ENCODE measurements at places on chromosomes 7 and 10.
A peak's percentile ranks its signal among the peaks of the same experiment; 100 is the strongest.

DNA sequence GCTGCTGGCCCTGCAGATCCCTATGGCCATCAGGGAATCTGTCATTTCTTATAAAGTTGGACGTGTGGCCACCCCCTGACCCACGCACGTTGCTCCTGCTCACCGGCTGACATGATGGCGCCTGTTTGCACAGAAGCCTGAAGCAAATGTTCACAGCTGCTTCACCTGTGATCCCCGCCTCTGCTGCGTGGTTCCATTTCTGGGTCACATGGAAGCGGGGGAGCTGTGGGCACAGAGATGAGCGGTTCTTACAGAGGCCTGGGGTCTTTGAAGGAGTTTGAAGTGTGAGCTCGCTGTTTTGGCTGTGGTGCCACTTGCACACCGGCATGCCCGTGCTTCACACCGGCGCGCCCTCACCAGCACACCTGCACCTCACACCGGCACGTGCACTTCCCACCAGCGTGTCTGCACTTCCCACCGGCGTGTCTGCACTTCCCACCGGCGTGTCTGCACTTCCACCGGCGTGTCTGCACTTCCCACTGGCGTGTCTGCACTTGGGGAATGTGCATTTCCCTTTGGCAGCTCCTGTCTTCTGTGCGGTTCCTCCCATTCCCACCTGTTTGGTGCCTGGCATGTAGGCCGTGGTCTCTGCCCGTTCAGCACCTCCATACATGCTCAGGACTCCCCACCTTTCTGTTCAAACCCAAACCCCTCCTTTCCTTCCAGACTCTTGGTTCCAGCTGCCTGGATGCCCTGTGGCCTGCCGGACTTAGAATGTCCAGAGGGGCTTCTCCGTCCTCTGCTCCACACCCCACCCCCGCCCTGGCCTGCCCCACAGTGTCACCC lies 86.7 kb downstream of the INPP5A start:
- no peak for DNase-seq

- DNase-seq: no peak
Measured at GRCh38 chr10:131767716-131768115, 133.1 kb upstream of the PPP2R2D start.

DNA sequence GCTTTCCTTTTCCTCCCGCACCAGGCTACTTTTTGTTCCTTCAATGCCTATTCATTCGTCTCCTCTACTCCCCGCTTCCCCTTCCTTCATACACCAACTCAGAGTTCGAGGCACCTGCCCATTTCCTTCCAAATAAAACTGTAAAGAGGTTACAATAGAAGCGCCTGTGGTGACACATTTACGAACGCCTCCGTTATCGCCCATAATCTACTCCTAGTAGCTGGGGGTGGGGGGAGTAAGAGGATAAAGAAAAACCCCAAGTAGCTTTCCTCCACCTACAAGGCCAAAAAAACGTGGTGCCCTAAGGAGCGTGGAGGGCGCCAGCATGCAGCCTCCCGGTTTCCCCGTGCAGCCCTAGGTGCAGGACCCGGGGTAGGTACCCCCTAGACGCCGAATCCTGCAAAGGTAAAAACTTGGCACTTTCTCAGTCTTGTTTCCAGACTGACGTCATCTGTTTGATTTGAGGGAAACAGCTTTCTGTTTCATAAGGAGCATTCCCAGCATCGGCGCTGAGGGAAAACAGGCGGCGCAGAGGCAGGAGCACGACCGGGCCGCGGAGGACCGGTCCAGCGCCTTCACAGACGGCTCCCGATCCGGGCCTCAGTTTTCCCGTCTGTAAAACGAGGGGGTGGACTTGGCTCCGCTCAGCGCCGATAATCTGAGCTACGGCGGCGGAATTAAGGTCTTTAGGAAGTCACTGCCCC lies 922 bp downstream of the PPA1 start:
- DNase-seq: peak; percentile 16

DNA sequence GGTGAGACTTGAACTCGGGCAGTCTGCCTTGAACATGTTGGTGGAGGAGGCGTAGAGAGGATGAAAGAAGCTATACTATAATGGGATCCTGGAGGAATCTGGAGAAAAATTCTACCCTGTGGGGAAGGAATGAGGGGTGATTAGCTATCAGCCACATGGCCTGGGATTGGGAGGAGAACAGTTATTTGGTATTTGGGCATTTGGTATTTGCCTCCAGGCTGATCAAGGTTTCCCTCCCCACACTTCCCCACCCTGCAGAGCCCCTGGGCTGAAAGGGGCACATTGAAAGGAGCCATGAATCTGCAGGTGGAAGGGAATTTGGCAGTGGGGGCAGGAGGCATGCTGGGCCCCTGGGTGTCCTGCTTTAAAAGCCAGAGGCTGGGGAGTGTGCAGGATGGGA lies 235.3 kb downstream of the INHBA start:
- no peak for DNase-seq

DNA sequence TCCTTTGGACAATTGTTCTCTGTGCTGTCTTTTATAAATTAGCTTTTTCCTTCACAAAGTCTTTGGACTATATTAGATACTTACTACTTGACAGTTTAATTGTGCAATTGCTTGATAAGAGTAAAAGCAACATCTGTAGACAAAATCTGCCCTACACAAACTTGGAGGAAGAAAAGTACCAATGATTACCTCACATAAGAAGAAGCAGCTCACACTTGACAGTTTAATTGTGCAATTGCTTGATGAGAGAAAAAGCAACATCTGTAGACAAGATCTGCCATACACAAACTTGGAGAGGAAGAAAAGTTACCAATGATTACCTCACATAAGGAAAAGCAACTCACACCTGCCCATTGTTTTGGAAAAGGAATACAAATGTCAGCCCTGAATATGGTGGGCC lies 17.1 kb upstream of the SCIN start:
- DNase-seq: no peak

- no peak for DNase-seq
Measured at GRCh38 chr10:8168836-8169235, 114.3 kb downstream of the GATA3 start.

DNA sequence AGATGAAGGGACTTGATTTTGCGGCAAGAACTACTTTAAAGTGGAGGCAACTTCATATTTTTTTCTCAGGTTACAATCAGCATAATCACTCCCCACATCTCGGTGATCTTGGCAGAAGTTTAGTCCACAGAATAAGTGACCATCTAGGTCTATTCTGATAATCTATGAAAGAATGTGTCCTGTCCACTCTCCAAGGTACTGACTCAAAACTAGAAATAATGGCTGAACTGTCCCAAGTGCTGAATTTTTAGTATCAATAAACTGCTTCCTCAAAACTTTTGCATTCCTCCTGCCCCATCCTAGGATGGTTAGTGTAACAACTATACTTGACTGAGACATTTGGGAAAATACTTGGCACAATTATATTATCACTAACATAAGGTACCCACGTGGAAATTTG lies 10.9 kb upstream of the CHRM2 start:
- no peak for DNase-seq

- DNase-seq: no peak
Measured at GRCh38 chr10:76298329-76298728, 866.9 kb downstream of the LRMDA start.

GRCh38 chr7:141312828-141313521 lies 238.2 kb upstream of the AGK start:
- no peak for DNase-seq

GRCh38 chr10:98388101-98388655 lies 26.8 kb downstream of the PYROXD2 start:
- no peak for DNase-seq

- no peak for DNase-seq
Measured at GRCh38 chr7:45027774-45028114, 27.7 kb downstream of the CCM2 start.

DNA sequence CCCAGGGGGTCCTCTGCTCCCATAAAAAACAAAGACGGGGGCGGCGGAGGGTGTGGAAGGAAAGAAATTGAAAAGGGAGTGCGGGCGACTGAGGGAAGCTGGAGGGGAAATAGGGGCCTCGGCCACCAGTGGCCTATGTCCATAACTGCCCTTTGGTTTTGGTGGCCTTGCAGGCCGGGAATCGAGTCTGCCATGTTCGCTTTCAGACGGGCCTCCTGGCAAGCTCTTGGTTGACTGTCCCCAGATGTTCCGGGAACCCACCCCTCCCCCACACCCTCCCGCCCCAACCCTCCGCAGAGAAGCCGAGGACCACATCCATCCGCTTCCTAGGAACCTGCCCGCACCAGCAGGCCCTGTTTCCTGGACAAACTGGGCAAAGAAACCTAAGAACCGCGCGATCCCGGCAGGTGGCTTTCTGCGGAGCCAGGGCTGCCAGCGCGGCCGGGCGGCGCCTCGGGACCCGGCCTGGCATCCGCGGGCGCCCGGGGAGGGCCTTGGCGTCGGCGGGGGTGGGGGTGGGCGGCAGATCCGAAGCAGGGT lies 20.0 kb upstream of the GATA3 start:
- no peak for DNase-seq

GRCh38 chr7:135978624-135979023 lies 1.5 kb upstream of the MTPN start:
- no peak for DNase-seq

DNA sequence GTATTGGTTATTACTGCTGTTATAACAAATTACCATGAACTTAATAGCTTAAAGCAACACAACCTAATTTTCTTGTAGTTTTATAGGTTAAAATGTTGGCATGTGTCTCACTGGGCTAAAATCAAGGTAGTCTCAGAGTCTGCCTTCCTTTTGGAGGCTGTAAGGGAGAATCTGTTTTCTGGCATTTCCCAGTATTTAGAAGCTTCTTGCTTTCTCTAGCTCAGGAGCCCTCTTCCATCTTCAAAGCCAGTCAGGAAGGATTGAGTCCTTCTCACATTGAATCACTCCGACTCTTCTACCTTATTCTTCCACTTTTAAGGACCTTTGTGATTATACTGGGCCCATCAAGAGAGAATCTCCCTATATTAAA lies 156.2 kb downstream of the MBL2 start:
- no peak for DNase-seq

DNA sequence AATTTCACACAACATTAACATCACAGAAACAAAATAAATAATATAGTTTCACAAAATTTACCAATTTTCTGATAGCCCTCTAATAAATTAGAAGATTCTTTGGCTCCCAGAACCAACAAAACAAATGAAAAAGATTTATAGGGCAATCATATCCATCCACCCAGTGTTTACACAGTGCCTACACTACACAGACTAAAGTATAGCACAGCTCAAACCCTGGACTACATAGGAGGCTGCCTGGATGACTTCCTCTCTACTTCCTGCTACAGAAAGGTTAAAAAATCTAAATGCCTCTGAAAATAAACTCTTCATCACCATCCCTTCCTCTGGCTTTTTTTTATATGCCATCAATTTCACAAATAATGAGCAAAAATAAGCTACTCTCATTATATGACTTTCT lies 28.4 kb downstream of the MPP7 start:
- DNase-seq: no peak

GRCh38 chr7:14760730-14761478 lies 141.6 kb downstream of the DGKB start:
- no peak for DNase-seq

GRCh38 chr7:30159163-30159562 lies 24.4 kb downstream of the MTURN start:
- no peak for DNase-seq

- no peak for DNase-seq
Measured at GRCh38 chr7:113289140-113289740, 170.9 kb upstream of the SMIM30 start.

DNA sequence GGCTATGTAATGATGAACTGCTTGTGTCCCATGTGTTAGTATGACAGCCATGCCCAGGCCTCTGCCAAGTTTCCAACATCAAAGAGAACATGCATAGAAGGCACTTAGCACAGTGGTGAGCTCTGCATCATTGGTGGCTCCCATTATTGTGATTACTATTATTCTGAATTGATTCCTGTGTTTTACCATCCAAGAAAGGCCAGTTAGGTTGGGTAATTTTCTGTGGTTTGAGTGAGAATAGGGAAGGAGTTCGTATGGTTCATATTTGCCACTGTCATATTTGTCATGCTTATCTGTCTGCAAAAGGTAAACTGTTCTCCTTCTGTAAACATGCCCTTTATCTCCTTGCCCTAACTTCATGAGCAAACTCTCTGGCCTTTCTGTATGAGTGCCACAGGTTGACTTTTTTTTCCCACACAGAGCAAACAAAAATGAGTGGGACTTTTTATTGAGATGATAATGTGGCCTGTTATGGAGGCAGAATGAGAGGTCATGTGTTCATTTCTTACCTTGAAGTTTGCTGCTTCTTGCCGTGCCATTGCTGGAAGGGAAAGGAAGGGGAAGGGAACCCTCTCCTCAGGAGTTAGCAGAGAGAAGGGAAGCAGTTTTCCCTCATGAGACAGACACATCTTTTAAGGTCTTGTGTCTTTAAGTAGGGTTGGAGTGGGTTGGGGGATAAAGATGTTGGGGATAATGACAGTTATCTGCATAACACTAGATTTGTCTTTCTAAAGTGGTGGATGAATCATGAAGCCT lies 301.9 kb downstream of the LRMDA start:
- no peak for DNase-seq

GRCh38 chr10:11208908-11209829 lies 191.5 kb downstream of the CELF2 start:
- DNase-seq: no peak

DNA sequence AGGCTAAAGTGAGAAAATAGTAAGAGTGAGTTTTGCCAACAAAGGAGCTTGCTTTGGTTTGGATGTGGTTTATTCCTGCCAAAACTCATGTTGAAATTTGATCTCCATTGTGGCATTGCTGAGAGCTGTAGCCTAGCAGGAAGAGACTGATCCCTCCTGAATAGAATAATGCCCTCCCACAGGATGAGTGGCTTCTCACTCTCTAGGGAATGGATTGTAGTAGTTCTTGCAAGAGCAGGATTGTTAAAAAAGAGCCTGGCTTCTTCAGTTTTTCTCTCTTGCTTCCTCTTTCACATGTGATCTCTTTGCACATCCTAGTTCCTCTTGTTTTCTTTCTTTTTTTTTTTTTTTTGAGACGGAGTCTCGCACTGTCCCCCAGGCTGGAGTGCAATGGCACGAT lies 34.4 kb downstream of the ASAH2 start:
- DNase-seq: no peak

DNA sequence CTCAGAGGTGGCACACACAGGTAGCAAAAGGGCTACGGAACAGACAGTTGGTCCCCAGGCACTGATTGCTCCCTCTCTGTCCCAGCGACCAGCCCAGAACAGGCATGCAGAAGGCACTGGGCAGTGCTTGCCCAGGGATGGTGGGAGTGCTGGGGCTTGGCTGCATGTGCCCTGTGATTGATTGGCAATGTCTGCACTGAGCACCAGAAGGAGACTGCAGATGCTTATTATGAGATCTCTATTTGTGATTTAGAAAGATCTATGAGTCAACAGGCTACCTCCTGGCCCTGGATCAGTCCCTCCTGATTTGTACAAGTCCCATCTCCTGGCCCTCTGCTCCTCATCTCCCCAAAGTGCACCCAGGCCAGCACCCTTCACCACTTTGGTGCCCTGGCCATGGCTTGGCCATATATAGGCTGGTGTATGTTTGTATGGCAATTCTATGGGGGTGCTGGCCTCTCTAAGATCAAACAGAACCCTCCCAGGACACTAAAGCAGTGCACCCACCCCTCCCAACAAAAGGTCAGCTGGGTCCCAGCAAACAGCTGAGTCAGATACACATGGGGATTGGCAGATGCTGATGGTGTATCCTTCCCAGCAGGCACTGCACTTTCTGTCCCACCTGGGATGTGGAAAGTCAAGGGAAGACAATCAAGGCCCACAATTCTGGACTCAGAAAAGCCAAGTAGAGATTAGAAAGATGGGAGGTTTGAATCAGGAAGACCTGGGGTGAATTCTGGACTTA lies 30.9 kb downstream of the CAMK2B start:
- no peak for DNase-seq
